Stimulated activated CD8-positive, alpha-beta memory T cell treated with anti-CD3 and anti-CD28 coated beads, Interleukin-7, amount 100 ng/mL, for 1 hour (primary cell): ENCODE measurements at places on chromosomes 3 and 15.

DNA sequence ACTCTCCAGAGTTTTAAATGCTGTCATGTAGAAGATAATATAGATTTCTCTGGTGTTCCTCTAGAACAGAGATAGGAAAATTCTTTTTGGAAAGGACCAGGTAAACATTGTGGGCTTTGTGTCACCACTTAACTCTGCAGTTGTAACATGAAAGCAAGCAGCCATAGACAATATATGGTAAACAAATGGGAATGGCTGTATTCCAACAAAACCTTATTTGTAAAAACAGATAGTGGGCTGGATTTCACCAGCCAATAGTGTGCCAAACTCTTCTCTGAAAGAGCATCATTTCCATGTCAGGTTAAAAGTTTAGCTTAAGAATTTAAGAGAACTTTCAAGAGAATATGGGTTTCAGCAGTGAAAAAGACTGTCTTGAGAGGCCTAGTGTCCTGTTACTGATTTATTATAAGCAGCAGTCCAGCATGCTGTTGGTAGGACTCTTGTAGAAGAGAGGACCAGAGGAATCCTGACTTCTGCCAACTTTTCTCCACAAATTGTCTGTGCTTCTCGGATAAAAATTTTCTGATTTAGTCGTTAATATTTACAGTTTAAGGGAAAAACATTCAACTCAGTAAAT, 107.7 kb downstream of the TCF12 start:
- no peak for DNase-seq

DNA sequence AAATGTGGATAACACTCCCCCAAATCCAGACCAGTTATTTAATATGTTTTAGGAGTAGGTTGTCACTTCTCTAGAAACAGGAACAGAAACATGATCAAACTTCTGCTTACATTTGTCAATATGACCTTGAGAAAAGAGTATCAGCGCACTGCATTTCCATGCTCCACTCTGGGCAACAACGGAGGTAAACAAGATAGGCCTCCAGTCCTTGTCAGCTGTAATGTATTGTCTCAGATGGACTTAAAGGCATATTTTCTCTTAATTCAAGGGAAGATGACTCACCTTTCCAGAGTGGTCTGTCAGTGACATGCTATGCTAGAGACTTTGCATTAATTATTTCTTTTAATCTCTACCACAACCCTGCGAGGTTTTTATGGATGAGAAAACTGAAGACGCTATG, 51.6 kb upstream of the TCF12 start:
- no peak for DNase-seq

- no peak for DNase-seq
Measured at GRCh38 chr3:45109771-45110508, 36.2 kb downstream of the CDCP1 start.

DNA sequence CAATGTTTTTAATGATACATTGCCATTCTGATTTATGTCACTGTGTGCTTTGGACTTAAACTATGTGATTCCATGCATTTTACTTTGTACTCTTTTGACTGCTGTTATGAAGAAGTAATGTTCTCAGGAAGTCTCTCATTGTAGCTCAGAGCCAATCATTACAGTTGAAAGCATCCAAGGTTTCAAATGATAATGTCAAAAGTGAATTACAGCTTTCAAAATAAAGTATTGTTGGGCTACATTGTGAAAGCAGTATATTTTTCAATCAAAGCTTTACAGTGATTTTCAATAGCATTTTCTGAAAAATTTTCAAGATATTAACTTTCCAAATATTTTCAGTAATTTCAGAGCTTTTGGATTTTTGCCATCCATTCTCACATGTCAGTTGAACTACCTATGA, 243.6 kb downstream of the ZIC4 start:
- DNase-seq, result no peak

DNA sequence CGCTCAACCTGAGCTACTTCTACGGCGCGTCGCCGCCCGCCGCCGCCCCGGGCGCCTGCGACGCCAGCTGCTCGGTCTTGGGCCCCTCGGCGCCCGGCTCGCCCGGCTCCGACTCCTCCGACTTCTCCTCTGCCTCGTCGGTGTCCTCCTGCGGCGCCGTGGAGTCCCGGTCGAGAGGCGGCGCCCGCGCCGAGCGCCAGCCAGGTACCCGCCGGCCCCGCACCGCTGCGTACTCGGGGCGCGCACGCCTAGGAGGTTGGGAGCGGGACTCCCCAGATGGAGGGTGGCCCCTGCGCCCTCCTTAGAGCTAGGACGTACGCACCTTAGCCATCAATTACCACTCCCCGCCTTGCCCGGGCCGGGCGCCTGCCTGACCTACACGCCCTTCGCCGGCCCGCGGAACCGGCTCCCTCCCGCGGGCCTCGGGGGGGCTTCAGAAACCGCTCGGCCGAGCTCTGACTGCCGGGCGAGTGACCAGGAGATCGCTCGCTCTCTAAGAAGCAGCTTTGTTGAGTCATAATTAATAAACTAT, 466 bp downstream of the NFKBIZ start:
- DNase-seq, result peak; percentile 35

GRCh38 chr3:79884354-79884753, 116.6 kb upstream of the ROBO1 start:
- DNase-seq, result no peak

GRCh38 chr15:70375586-70375985, 277.9 kb upstream of the TLE3 start:
- DNase-seq, result no peak

DNA sequence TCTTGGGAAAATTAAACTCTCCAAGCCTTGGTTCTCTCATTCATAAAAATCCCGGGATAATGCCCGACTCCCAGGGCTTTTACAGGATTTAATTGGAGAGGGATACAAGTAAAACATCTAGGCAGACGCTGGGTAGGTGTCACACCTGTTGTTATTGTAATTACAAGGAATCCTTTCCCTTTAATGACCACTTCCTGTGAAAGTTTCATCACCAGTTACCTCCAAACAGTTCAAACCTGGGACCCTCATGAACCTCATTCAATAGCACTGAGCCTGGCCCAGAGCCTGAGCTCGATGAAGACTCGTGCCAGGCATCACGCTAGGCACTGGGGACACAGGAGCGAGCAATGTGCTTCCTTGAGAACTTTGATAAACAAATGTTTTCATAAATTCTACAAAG, 2.1 kb upstream of the RYK start:
- DNase-seq, result no peak

DNA sequence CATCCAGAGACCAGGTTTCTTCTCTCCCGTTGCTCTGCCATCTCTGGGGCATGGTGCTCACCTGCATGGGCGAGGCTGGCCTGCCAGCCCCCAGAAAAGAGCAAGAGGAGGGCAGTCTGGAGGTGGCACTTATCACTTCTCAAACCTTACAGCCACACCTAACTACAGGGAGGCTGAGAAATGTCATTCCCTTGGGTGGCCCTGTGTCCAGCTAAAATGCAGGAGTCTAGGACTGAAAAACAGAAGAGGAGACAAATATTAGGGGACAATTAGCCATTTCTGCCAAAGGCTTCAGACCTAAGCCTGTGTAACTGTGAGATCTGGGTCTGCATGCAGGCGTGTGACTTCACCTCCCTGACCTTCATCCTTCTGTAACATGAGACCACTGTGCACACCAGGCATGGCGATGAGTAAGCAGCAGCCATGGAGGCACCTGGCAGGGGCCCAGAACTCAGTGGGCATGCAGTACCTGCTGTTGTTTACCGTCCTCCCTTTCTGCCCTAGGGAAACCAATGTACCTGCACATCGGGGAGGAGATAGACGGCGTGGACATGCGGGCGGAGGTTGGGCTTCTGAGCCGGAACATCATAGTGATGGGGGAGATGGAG, 83.4 kb downstream of the MESD start:
- no peak for DNase-seq

DNA sequence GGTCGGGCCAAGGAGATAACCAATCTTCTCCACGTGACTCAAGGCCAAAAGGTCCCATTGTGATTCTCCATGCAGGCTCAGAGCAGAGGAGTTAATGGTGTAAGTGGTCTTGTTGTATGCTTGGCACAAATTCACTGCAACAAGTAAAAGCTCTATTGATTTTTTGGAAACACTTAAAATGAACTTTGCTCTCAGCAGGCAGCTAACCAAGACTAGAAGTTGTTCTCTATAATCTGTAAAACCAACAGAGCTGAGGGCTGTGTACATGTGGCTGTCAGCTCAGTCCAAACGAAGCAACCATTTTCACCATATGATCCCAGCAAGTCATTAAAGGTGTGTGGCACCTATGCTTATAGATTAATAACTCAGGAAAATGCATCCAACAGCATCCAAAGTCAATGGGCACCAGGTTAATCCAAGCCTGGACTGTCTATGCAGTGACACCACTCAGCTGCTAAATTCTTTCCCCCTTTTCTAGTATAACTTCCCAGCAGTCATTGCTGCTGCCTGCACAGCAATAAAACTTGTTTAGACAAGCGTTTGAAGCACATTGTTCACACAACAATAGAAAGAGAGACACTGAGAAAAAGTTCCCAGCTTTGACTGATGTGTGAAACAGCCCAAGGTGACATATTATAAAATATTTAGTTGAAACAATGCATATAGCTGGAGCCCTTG, 603.8 kb upstream of the ADAMTS9 start:
- no peak for DNase-seq

DNA sequence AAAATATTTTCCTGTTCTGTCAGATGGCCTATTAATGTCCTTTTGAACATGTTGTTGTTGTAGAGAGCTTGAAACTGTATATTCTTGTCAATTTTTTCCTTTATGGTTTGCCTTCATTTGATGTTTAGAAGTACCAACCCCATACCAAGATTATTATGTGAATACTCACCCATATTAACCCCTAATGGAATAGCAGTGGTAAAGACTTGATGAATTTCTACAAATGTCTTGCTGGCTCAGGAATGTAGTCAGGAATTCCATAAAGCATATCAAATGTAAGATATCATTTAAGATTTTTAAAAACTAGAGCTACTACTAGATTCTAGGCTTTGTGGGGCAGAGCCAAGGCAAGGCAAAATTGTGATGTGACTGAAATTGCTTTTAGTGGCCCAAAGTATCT, 30.0 kb downstream of the MYO5A start:
- no peak for DNase-seq

GRCh38 chr3:160806094-160806493, 50.1 kb downstream of the PPM1L start:
- DNase-seq, result no peak

DNA sequence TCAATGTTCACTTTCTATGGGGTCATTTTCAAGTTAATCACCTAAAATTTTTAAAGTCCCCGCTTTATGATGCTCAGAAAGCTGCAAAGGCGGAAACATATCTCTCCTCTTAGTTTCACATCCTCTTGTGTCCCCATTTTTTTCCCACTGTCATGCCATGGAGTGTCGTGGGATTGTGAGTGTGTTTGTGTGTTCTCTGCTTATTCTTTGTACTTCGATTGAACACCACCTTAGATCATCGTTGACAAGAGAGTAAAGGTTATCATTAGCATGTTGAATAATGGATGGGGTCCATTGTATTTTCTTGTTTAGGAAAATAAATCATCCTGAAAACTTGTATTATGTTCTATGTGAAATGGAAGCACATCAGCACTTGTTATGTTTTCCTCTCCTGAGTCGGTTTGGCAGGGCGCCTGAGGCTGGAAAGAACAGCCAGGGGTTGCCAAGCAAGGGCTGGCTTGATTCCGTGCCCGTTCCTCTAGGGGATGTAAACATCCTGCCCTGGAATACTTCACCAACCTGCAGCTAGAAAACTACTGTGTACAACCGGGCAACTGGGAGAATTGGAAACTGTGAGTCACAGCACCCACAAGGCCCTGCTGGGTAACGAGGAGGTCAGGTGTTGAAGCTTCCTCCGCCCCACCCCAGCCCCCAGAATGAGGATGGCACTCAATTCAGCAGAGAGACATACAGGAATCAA, 67.2 kb downstream of the EIF4E3 start:
- DNase-seq, result no peak

DNA sequence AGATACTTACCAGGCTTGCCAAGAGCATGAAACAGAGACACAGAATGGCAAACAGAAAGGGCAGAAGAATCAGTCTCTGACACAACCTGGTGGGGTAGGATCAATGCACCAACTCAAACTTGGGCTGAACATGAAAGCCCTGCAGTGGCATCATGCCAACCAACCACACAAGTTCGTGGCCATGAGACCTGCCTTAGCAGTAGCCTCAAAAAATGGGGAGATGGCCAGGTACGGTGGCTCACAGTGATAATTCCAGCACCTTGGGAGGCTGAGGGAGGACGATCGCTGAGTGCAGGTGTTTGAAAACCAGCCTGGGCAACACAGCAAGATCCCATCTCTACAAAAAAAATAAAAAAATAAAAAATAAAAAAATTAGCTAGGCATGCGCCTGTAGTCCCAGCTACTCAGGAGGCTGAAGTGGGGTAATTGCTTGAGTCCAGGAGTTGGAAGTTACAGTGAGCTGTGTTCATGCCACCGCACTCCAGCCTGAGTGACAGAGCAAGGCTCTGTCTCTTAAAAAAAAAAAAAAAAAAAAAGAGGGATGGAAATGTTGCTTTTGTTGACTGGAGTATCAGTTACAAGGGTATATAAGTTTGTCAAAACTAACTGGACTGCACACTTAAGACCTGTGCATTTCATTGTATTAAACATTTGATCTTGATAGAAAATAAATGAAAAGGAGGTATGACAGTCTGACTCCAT, 93.4 kb downstream of the XXYLT1 start:
- DNase-seq, result no peak

DNA sequence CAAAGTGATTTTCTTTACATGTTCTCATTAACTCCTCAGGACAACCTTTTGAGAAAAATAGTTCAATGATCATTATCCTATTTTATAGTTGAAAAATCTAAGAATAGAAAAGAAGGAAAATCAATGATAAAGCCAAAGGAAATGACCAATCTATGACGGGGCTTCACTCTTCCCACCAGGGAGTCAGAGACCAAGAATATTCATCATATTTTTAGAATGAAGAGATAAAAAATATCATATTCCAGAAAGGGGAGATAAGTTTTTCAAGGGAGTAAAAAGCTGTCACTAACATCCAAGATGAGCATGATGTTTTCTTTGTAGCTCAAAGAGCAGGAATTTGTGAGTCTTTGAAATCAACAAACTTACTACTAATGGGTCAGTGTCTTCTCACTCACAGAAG, 71.5 kb upstream of the LPP start:
- DNase-seq, result no peak

GRCh38 chr3:45227071-45227820, 1.2 kb upstream of the TMEM158 start:
- no peak for DNase-seq

GRCh38 chr3:108097322-108098002, 6.6 kb upstream of the CD47 start:
- no peak for DNase-seq

- DNase-seq, result no peak
Measured at GRCh38 chr3:152434142-152434541, 165.4 kb downstream of the MBNL1 start.

GRCh38 chr15:40856746-40857145, 12.9 kb downstream of the SPINT1 start:
- DNase-seq, result no peak

- no peak for DNase-seq
Measured at GRCh38 chr3:12541625-12542024, 3.7 kb downstream of the MKRN2OS start.

GRCh38 chr3:156350781-156351180, 204.1 kb downstream of the SSR3 start:
- DNase-seq, result no peak

- no peak for DNase-seq
Measured at GRCh38 chr3:63395960-63396359, 117.9 kb downstream of the SYNPR start.

- DNase-seq, result no peak
Measured at GRCh38 chr15:77025083-77025901, 30.4 kb downstream of the PSTPIP1 start.

GRCh38 chr3:44326019-44326418, 12.5 kb upstream of the TCAIM start:
- DNase-seq, result no peak

GRCh38 chr3:119434703-119435102, 28.7 kb downstream of the TMEM39A start:
- DNase-seq, result no peak

GRCh38 chr15:65217526-65218482, 6.5 kb upstream of the CILP start:
- DNase-seq, result no peak
